ENCODE measurements at places on chromosomes 6 and 20. TPM values are rescaled to one million over a fixed set of nuclear protein-coding genes. Genes with fewer than 3 reads are reported as not detected.

Gene PPIL1
- total RNA-seq = 33.3 TPM

Gene HLA-DQA2
- total RNA-seq = not detected

Gene TRIM40
- total RNA-seq = not detected

Gene MEP1A
- total RNA-seq = not detected

Gene FAM83B
- total RNA-seq = 0.29 TPM

Gene MACROD2
- 0.76 TPM for total RNA-seq

Gene SIRPB1
- total RNA-seq = 4.1 TPM

Gene NHLRC1
- 3.8 TPM for total RNA-seq

Gene AGER
- total RNA-seq = 6.1 TPM

Gene KIF25
- total RNA-seq = not detected

Gene DYNLT2
- total RNA-seq = 0.48 TPM

Gene ERMARD
- total RNA-seq = 9.5 TPM

Gene HRH3
- total RNA-seq = not detected

Gene ECT2L
- total RNA-seq = 0.12 TPM

Gene SLC22A7
- not detected for total RNA-seq

Gene TAAR1
- total RNA-seq = not detected

Gene SRSF12
- total RNA-seq = 0.44 TPM

Gene BMP2
- total RNA-seq = 26.9 TPM

Gene UST
- 2.0 TPM for total RNA-seq

Gene PDE7B
- 37.7 TPM for total RNA-seq

Gene PAQR8
- 14.9 TPM for total RNA-seq

Gene CHRNA4
- not detected for total RNA-seq

Gene BIRC7
- total RNA-seq = 0.12 TPM

Gene SAMD5
- total RNA-seq = 9.0 TPM

Gene MRPS18B
- 33.9 TPM for total RNA-seq

Gene OR2J3
- not detected for total RNA-seq

Gene PLCB1
- total RNA-seq = 24.4 TPM

Gene SALL4
- total RNA-seq = 1.8 TPM

Gene EPHA7
- total RNA-seq = 0.53 TPM

Gene C6orf163
- total RNA-seq = 3.0 TPM

Gene ARFGAP1
- 66.7 TPM for total RNA-seq

Gene GDAP1L1
- not detected for total RNA-seq

Gene BACH2
- 1.2 TPM for total RNA-seq

Gene TSPO2
- not detected for total RNA-seq

Gene EPB41L2
- total RNA-seq = 91.5 TPM

Gene IP6K3
- not detected for total RNA-seq

Gene BPIFB2
- not detected for total RNA-seq

Gene NOTCH4
- total RNA-seq = 66.1 TPM

Gene BMP5
- not detected for total RNA-seq

Gene BPIFA1
- total RNA-seq = not detected

Gene MDC1
- total RNA-seq = 18.1 TPM

Gene CRYBG1
- 34.0 TPM for total RNA-seq

Gene RIMS4
- not detected for total RNA-seq

Gene HCRTR2
- total RNA-seq = not detected

Gene VGLL2
- total RNA-seq = not detected

Gene NRN1
- total RNA-seq = 34.5 TPM

Gene ISM1
- total RNA-seq = 1.3 TPM

Gene HLA-DQA1
- not detected for total RNA-seq

Gene RBPJL
- not detected for total RNA-seq

Gene ZNF512B
- 15.9 TPM for total RNA-seq

Gene DDO
- total RNA-seq = 2.0 TPM

Gene HLA-DRA
- 0.41 TPM for total RNA-seq

Gene GJA1
- 232 TPM for total RNA-seq

Gene SLC22A16
- not detected for total RNA-seq

Gene EYA4
- total RNA-seq = 0.12 TPM
